ENCODE measurements at places on chromosomes 6 and 20.

DNA sequence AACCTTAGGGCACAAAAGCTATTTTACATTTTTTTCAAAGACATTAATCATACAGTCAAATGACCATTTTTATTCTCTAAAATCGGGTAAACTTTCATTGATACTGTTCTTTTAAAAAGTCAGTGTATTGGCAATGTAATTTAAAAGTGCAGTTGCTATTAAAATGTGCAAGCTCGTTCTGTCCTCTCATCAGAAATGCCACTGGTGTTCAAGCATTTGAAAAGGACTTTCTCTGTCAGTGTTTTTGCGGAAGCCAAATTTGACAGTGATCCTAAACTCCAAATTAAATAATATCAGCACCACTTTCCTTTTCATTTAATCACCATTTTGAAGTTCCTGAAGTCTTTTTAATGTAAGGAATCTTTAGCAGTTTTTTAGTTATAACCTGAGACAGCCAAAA is 69.6 kb downstream of the AFG1L start:
- DNase-seq = no peak

- DNase-seq = no peak
These were observed 458.6 kb downstream of the MAFB start for GRCh38 chr20:40230486-40230885.

- no peak for DNase-seq
These were observed 7.9 kb downstream of the AARS2 start for GRCh38 chr6:44305200-44305725.

- DNase-seq = no peak
These were observed 59.2 kb upstream of the CSE1L start for GRCh38 chr20:48986899-48987298.

- DNase-seq = no peak
These were observed 76.8 kb upstream of the PIM1 start for GRCh38 chr6:37092923-37093727.

GRCh38 chr6:79782792-79783580 is 151.9 kb downstream of the SH3BGRL2 start:
- DNase-seq = no peak

DNA sequence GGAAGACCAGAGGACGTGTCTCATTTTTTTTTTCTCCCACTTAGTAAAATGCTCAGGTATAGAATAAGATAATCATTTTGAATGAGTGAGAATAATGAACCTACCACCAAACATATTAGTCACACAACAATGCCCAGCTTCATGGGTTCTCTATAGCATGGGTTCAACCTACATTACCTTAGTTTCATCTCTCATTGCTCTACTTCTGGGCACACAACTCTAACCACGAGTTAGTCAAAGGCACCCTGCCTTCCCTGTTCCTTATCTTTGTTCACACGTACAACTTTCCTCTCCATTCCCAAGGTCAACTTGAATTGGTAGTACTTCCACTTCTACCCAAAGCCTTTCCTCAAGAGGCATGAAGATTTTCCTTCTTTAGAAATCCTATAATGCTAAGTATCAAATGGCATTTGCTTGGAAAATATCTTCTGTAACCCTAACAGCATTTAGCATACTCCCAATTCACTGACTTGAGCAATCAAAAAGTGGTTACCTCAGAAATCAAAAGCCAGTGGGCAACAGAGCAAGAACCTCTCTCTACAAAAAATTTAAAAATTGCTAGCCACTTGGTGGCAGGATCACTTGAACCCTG is 20.9 kb downstream of the DEK start:
- no peak for DNase-seq

- DNase-seq = no peak
These were observed 28.7 kb upstream of the EDN1 start for GRCh38 chr6:12261502-12261901.

DNA sequence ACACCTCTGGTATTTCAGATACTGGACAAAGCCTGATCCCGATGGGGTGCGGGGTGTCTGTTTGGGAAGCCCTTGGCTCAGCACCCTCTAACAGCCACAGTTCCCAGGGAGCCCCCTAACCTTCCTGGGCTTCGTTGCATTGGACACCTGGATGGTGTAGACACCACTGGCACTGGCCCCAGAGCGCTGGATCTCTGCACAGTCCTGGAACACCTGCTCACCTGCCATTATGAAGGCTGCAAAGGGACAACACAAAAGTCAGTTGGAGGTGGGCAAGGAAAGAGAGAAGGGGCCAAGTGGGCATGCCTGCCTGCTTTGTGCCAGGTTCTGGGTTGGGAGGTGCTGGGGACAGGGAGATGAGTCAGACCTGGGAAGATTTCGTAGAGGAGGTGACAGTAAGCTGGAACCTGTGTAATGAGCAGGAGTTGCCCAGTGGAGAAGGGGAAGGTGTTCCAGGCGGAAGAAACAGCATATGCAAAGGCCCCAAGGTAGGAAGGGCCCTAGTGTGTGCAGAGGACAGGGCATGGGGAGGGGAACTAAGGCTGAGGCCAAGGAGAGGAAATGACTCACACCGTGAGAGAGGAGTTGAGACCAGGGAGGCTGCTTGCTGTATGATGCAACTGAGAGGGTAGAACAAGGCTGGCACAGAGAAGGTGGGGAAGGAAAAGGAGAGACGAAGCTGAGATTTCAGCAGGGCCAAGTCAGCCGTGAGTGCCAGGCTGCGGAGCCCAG is 34.9 kb downstream of the ANGPT4 start:
- no peak for DNase-seq

- DNase-seq = no peak
These were observed 165.8 kb downstream of the ZFAND3 start for GRCh38 chr6:37985355-37985754.

GRCh38 chr6:28490205-28490890 is 25.2 kb downstream of the GPX6 start:
- DNase-seq = no peak

DNA sequence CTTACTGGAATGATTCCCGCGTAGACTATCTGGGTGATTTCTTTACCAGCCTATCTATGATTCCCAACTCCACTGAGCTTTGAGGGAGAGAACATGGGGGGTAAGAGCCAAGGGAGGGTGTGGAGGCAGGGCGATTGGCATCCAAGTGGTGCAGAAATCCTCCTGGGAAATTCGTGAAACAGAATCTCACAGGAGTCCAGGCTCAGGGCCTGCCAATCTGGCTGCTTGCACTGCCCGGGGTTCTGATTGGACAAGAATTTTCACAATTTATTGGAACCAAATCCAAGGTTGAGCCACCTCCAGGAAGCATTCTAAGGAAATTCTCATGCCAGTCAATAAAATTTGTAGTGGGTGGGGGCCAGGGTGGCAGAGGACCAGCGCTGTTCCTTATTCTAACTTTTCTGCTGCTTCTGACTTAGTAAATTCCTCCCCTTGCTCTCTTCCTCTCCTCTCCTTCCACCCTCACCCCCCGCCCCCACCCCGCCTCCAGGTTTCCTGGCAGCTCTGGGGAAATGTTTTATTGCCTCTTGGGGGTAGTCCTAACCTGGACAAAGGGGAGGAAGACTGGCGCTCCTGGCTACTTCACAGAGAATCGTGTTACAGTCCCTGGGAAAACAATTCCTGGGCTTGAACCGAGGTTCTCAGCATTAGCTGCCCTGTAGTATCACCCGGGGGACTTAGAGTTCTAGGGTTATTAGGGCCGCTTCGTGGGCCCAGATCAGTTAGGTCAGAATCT is 3.1 kb downstream of the BMP6 start:
- DNase-seq = peak; percentile 23

- DNase-seq = no peak
These were observed 452 bp downstream of the TRAF3IP2 start for GRCh38 chr6:111605100-111605751.

DNA sequence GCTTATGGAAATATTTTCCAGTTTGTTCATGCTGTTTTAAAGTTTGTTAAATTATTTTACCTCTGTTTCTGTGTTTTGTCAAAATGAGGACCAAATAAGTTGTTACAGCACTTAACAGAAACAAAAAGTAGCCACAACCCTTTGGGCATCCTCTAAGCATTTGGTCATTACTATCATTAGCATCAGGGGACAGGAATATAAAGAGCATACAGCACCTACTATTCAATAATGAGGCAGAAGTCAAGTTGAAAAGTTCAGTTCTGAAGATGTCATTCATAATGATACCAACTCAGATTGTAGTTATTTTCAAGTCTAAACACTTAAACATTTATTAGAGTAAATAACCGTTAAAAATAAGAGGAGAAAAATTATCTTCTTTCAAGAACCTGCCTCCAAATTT is 862.3 kb upstream of the FLRT3 start:
- DNase-seq = no peak

DNA sequence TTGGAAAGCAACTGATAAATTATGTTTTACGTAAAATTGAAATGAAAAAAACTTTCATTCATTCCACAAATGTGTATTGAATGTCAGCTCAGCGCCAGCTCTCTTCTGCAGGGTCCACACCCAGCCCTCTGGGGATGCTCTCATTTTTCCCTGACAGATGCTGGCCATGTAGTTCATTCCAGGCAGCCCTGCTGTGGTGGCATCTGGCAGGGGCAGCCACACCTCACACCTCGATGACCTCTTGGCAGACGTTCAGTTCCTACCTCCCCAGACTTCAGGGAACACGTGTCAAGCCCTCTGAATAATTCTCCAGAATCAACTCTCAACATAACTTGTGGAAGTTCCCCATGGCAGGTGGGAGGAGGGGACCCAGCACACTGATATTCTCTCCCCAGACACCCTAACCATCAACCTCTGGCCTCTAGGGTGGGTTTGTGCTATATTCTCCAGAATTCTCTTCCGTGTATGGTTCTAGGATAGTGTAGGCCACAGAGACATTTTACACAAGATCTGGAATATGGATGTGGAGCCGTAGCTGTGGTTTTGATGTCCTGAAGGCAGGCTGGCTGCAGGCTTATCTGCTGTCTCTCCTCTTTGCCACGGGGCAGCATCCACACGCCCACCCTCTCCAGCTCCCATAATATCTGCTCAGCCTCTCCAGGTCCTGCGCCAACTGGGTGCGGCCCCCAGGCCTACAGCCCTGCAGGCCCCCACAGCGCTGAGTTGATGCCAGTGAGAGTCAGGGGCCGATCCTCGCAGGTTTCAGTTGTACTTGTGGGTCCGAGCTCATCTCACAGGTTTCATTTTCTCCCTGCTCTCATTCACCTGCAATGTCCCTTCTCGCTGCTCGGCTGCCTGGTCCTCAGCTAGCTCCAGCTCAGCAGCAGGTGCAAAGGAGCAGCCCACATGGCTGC is 175.8 kb upstream of the ARID1B start:
- DNase-seq = no peak

GRCh38 chr20:62733891-62734290 is 25.3 kb downstream of the NTSR1 start:
- no peak for DNase-seq

DNA sequence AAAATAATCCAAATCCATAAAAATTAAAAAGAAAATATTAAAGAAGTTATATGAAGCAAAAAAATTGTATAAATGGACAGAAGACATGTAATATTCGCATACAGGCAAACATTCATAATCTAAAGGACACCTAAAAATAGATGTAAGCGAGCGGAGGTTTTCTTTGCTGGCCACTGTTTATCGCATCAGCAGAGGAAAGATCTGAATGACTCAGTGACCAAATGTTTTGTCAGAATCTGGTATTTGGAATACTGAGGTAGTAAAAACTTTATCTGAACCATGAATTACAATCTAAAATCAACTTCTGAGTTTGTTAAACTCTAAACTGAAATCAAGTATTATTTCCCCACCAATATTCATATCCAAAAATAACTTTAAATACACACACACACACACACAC is 7.8 kb downstream of the TSPYL4 start:
- no peak for DNase-seq

DNA sequence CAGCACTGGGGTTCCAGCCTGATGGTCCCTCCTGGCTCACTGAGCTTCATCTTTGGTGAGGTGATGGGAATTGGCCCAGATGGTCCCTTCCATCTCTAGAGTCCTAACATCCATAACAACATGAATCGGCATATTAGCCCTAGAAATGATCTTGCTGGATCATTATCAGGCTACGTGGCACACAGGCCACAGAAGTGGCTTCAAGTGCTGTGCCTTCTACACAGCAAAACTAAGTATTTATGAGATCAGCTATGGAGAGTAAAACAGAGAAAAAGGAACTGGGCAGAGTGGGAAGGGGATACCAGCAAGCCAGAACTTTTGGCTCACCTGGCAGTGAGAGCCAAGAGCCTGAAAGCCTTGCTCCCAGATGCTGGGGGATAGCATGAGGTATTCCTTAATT is 116.9 kb downstream of the TRERF1 start:
- DNase-seq = no peak

GRCh38 chr6:64672131-64672530 is 1034.9 kb downstream of the EYS start:
- no peak for DNase-seq

DNA sequence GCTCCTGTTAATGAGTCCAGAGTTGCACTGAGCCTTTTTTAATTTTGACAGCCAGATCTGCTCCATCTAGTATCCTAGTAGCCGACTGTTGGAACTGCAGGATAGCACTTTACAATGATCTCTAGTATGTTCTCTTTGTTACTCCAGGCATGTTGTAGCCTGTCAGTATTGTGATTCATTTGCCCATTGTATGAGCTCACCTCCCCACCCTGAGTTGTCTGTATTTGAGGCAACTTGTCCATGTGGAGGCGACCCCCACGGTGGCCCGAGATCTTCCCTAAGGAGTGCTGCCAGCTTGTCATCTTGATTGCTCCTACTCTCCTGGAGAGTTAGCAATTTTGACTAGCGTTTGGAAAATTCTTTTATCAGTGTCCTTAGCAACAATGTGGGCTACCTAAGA is 67.2 kb downstream of the DHX35 start:
- no peak for DNase-seq

DNA sequence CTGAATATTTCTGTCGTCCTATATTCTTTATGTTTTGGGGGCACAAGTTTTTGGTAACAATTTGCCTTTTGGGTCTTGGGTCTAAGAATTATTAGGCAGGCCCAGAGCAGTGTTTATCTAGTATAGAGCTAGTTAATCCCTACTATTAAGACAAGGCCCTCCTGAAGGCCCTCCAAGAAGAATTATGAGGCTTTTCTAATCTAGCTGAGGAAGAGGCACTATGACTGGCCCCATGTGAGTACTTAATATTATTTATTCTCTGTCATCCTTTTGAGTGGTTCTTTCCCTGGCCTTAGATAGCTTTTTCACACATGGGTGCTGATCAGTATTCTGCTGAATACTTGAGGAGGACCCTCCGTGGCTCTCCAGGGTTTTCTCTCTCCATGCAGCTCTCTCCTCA is 25.1 kb downstream of the CHMP4B start:
- DNase-seq = no peak

- DNase-seq = peak; percentile 75
These were observed 48.4 kb upstream of the CDYL start for GRCh38 chr6:4727671-4728435.

DNA sequence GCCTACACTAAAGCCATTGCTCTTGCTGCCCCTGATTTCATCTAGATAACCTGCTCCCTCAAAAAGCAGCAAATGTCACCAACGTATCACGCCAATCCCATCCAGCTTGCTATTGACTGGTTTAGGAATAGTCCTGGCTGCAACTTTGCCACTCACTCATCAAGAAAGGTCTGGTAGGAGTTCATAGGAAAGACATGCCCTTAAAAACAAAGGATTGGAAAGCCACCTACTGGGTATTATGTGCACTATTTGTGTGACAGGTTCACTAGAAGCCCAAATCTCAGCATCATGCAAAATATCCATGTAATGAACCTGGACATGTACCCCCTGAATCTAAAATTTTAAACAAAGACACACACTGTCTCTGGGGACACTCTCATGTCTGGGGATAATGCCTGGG is 170.4 kb upstream of the COL21A1 start:
- DNase-seq = no peak
